ENCODE measurements at places on chromosomes 1 and 21.

GRCh38 chr21:29606613-29607012 lies 307.9 kb downstream of the BACH1 start:
- no peak for DNase-seq

DNA sequence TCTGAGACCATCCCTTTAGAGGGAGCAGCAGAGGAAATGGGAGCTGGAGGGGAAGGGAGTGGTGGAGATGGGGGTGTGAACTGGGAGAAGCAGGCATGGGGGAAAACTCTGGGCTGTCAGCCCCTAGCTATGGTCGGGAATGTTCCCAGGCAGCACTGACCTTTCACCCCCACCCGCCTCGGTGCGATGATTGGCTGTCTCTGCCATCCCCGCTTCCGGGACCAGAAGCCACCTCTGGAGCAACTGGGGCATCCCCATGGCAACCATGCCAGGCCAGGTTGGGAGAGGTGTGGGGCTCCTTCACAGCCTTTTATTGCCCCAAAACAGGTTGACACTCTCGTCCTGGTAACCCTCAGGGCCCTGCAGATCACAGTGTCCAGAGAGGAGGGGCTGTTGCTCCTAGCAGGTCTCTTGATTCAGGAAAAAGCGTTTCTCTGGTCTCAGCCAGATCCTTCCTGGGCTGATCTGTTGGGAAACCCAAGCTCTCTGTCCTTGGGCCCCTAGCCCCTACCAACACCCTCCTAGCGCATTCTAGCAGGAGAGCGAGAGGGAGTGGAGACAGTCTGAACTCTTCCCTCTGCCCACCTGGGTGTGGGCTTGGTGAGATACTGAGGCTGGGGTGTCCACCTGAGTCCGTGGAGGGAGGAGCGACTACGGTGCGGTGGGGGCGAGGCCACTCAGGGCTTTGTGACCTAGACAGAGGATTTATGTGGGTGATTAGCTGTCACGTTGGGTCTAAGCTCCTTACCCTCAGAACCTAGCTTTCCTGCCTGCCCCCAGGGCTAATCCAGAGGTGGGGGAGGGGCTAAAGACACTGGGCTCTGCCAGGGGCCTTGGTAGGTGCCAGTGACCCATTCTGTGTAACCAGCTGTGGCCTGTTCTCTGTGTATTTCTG lies 12.2 kb upstream of the SLC6A9 start:
- DNase-seq: no peak

DNA sequence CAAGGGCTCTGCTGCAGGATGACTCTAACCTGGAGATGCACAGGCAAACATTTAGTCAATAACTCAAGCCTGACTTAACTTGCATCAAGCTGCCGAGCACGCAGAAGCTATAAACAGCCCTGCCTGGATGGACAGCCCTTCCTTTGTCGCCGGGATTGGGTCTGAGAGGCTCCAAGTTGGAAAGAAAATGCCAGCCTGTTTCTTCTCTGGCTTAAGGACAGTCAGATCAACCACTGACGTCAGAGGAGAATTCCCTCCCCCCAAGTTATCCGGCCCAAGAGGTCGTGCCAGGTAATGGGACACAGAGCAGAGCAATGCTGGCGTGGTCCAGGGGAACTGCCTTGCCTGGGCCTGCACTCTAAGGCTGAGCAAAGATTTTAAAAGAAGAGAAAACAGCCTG lies 27.1 kb upstream of the LRRC38 start:
- DNase-seq: no peak

GRCh38 chr1:225642177-225642576 lies 10.7 kb downstream of the ENAH start:
- DNase-seq: no peak

GRCh38 chr1:8545078-8545477 lies 227.2 kb downstream of the SLC45A1 start:
- no peak for DNase-seq
